Fibroblast of skin of back (primary cell): ENCODE measurements at places on chromosomes 6 and 20.

- no peak for DNase-seq
Observed at GRCh38 chr6:159416891-159417560, 247.8 kb downstream of the FNDC1 start.

DNA sequence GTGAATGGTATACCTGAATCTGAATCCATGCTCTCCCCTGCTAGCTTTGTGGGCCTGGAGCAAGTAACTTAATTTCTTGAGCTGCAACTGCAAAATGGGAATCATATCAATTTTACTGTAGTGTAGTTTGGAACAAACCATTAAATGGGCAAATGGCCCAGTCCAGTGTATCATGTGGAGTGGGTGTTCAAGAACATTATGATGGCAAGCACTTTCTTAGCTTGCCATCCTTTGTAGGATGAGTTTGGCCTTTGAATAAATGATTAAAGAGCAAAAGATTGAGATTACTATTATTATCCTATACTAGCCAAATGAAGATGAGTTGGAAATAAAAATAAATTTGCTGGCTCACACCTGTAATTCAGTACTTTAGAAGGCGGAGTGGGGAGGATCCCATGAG is 120.4 kb downstream of the SESN1 start:
- no peak for DNase-seq

- DNase-seq: no peak
Observed at GRCh38 chr20:60338556-60338955, 380.3 kb downstream of the CDH26 start.

DNA sequence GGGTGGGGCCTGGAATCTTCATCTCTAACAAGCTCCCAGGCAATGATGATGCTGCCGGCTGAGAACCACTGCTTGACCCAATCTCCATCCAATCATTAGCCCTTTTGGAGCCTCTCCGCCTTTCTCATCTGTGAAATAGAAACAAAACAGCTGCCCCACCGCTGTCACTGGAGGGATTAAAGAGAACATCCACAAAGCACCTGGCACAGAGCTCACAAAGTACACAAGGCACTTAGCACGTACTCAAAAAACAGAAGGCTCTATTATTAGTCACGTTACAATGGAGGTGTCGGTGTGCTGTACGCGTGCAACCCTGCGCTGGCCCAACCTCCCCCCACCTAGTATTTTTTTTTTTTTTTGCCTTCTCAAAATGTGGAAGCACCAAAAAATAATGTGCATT is 213.5 kb upstream of the ARID1B start:
- DNase-seq: no peak

DNA sequence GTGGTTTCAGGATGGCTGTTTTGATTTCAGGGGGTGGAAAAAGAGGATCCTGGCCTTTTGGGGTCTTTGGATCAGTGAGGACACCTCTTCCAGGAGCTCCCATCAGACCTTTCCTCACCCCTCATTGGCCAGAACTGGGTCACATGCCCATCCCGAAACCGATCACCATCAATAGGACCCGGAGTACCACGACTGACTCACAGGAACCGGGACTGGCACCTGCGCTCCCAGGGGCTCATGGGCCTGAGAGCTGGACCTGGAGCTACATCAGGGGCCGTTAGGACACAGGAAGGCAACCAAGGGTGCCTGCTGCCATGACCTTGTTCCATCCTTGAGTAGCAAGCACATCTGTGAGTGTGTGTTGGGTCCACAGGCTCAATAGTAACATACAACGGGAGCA is 180.4 kb downstream of the BMP7 start:
- no peak for DNase-seq

GRCh38 chr6:4383910-4384638 is 248.7 kb upstream of the ECI2 start:
- DNase-seq: no peak

DNA sequence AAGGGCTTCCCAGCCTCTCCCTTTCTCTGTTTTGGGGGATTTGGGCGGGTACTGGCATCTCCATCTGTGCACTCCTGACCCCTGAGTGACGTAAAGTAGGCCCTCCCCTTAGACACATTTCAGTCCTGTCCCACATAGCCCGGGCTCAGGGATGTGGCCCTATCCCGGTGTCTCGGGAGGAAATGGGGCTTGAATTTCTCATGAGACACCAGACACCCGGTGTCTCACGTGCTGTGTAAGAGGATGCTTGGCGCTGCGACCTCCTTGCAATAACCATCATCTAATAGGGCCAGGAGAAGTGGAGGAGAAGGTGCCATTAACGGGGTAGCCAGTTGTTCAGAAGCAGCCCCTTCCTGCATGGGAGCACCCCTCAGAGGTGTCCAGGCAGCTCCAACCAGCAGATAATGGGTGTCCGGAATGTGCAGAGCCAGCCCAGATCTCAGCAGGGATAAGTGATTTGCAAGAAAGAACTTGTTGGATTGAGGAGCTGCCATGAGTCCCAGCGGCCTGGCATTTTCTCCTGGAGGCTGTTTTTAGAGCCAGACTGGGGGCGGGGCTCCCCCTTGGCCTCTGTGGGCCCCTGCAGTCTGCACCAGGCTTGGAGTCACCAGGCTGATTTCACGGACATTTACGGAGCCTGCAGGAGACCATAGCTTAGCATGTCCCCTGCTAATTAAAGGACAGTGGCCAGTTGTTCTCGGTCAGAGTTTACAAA is 372.0 kb downstream of the PREX1 start:
- DNase-seq: no peak

DNA sequence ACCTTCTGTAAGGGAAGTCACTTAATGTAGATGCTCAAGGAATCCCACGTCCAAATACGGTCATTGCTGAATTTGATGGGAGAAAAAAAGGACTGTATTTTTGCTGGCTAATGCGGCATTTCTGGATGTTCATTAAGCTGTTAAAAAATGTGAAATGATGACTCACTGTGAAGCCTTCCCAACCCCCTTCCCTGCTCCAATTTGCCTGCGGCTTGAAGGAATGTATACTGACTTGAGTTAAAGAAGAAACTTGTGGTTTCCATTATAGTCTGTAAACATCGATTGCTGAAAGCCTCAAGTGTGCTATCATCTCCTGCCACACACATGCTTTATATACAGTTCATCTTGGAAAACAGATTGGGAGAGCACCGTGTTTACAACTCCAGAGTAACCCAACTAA is 249.1 kb upstream of the JAG1 start:
- DNase-seq: peak; percentile 99

DNA sequence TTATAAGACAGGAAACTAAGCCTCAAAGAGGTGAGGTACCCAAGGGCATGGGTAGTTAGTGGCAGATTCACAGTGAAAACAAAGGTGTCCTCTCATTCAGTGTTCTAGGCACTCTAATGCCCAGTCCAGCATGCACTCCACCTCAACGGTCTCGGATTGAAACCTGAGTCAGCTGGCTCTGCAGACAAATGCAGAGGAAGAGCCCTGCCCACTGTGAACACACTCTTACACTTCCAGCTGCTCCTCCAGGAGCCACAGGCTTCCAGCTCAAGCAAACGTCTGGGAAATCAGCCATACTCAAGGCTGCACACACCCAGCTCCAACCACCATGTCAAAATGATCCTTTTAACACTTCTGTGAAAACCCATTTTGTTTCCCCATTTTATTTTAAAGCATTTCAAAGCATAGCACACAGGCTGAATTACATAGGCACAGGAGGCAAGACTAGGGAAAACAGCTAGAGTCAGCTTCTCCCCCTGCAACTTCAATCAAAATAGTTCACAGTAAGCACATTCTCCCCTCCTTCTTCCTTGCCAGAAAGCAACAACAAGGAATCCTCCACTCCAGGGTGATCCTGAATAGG is 3.0 kb upstream of the IL17A start:
- DNase-seq: no peak

- peak; percentile 50 for DNase-seq
Observed at GRCh38 chr6:17580518-17581048, 19.5 kb upstream of the FAM8A1 start.

- DNase-seq: no peak
Observed at GRCh38 chr6:125679128-125679527, 70.3 kb upstream of the HEY2 start.

- peak; percentile 37 for DNase-seq
Observed at GRCh38 chr20:7926767-7927166, 13.5 kb downstream of the HAO1 start.

DNA sequence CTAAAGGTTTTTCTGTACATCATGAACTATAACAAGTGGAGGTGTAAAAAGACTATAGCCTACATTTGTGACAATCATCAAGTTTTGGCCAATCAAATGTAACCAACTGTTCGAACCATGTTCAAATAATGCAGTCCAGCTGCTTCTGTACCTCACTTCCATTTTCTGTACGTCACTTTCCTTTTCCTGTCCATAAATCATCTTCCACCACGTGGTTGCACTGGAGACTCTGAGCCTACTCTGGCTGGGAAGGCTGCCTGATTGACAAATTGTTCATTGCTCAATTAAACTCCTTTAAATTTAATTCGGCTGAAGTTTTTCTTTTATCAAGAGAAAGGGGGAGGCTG is 270.4 kb upstream of the JARID2 start:
- peak; percentile 17 for DNase-seq

GRCh38 chr6:53801022-53801421 is 6.2 kb downstream of the LRRC1 start:
- DNase-seq: no peak

DNA sequence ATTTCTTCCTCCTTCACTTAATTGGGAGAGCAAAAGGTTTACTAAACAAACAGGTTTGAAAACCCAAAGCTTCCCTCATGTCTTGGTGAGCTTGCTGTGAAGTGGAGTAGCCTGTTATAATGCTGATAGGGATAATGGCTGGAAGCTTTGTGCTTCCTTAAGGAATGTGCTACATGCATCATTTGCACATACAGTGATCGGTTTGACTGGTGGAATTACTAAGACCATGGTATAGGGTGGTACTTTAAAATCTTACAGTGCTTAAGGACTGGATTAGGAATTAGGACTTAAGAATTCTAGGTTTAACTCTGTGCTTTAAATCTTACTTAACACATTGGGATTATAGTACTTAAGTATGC is 75.7 kb downstream of the ARID1B start:
- DNase-seq: no peak

DNA sequence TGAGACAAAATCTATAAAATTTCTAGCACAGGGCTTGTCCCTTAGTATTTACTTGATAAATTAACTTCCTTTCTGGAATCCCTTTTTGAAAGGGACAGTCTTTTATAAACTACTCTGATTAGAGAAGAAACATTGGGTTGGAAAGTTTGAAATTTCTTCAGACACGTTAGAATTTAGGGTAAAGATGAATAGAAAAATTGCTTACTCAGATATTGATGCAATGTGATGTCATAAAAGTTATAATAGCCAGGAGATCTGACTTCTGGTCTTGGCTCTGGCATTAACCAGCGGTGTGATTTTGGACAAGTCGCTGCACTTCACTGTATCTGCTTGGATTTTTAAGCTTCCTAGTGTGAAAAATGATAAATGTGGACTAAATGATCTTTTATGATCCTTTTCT is 9.7 kb upstream of the TNFRSF21 start:
- no peak for DNase-seq

DNA sequence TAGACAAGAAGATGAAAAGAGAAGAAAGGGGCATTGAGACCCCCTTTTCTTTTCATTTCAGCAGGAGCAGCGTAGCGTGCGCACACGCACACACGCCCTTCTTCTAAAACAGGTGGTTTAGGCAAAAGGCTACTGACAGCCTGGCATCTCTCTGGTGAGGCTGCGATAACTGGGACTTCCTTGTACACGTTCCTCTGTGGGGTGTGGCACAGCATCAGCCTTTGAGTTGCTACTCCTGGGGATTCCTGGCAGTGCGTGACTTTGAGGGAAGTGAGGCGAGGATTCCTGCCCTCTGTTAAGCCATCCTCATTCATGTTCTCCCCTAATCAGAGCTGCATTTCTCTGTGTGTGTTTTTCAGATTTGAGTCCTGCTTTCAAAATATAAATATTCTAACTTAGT is 94.7 kb downstream of the TMEM170B start:
- DNase-seq: peak; percentile 66

GRCh38 chr20:20743511-20744169 is 31.2 kb upstream of the RALGAPA2 start:
- DNase-seq: no peak

DNA sequence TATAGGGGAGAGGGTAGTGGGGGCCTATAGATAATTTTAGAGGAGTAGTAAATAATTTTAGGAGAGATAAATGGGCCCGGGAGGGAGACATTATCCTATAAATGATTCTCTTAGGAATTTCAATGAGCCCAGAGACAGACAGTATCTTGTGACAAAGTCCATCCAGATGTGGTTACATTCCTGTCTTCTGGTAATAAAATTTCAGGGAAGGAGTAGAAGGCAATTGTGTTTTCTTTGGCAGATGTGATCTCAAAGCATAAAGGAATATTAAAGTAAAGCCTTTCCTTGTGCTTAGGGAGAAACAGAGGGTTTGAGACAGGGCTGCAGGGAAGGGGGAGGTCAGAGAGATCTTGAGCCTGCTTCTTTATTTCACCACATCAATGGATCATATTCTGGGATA is 979.8 kb upstream of the GJE1 start:
- peak; percentile 46 for DNase-seq

GRCh38 chr20:57485770-57486169 is 39.2 kb downstream of the CTCFL start:
- DNase-seq: no peak

DNA sequence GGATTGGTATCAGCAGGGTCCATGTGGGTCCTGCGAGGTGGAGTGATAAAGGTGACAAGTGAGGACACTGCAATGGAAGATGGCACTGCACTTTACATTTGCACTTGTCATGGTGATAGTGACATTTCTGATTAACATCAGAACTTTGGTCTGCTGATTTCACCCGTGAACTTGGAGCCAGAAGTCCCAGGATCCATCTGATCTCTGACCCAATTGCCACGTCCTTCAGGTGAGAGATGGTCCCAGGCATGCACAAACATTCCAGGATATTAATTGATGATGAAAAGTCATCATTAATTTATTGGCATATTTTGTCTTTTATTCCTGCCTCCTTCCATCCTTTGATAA is 9.8 kb upstream of the GHRH start:
- no peak for DNase-seq

GRCh38 chr6:45677381-45678284 is 299.9 kb upstream of the SUPT3H start:
- peak; percentile 76 for DNase-seq

GRCh38 chr6:34514593-34515472 is 41.3 kb downstream of the SPDEF start:
- DNase-seq: peak; percentile 42

- no peak for DNase-seq
Observed at GRCh38 chr6:1170794-1171193, 141.1 kb upstream of the FOXQ1 start.
